ENCODE measurements at places on chromosomes 7 and 10. TPM values are rescaled to one million over a fixed set of nuclear protein-coding genes. Genes with fewer than 3 reads are reported as not detected.

Gene NXPH1
- total RNA-seq: not detected

Gene SLC26A3
- total RNA-seq: 0.93 TPM

Gene PNLIPRP3
- total RNA-seq: not detected

Gene TTYH3
- total RNA-seq: 15.5 TPM

Gene ELN
- 8.1 TPM for total RNA-seq

Gene NACAD
- total RNA-seq: 0.05 TPM

Gene IL6
- not detected for total RNA-seq

Gene FAM107B
- total RNA-seq: 67.2 TPM

Gene ZFAND2A
- 39.8 TPM for total RNA-seq

Gene EPDR1
- 7.9 TPM for total RNA-seq

Gene TUBB8
- not detected for total RNA-seq

Gene WIPF3
- total RNA-seq: 0.73 TPM

Gene UFSP1
- total RNA-seq: 1.8 TPM

Gene PCLO
- 0.33 TPM for total RNA-seq

Measured in left lobe of liver (tissue), 2 donors.